ENCODE measurements at places on chromosomes 6 and 20.

- no peak for DNase-seq
Measured at GRCh38 chr20:63939061-63939935, 16.9 kb downstream of the UCKL1 start.

DNA sequence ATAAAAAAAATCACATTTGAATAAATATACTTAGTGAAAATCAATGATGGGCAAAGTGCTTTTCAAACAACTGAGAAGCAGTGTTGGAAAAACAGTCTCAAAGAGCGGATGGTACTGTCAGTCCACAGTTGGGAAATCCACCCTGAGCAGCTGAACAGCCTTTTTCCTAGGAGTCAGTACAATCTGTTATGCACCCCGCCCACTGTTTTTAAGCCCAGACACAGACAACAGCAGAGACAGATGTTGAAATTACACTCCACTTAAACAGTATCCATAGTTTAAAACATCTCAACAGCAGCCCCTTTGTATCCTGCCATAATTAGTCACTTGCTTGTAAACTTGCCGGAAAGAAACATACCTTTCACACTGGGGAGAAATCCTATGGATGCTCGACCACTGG, 372 bp downstream of the KIAA0408 start:
- DNase-seq, result no peak

GRCh38 chr20:6347916-6348315, 225.1 kb upstream of the FERMT1 start:
- no peak for DNase-seq

GRCh38 chr20:44080064-44080463, 106.9 kb downstream of the JPH2 start:
- DNase-seq, result no peak

DNA sequence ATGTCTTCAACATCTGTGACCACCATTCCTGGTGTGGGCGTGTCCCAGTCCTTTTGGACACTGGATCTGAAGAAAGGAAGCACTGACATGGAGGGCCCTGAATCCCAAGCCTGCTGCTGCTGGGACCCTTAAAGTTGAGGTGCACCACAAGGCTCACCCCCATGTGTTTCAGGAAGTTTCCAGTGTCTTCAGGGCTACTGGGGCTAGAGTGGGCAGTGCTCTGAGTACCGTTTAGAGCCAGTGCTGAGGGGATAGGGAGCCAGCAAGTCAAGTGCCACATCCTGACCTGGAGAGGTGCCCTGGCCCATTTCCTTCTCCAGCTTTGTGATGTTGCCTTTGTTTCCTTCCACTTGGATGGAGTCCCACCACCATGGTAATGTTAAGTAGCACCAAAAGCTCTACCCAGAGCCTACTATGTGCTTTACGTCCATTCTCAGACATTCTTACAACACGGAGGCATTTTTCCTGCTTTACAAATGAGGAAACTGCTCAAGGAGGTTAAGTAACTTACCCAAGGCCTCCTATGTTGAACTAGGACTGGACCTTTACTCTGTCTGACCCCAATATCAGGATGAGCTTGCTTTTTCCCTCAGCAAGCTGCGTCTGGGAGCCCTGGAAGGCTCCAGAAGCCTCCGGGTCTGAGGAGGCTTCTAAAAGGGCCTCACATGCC, 552 bp upstream of the DEF6 start:
- no peak for DNase-seq

- no peak for DNase-seq
Measured at GRCh38 chr6:153872946-153873345, 166.1 kb upstream of the OPRM1 start.

- peak; percentile 92 for DNase-seq
Measured at GRCh38 chr20:46215913-46216707, 92.2 kb downstream of the CDH22 start.

DNA sequence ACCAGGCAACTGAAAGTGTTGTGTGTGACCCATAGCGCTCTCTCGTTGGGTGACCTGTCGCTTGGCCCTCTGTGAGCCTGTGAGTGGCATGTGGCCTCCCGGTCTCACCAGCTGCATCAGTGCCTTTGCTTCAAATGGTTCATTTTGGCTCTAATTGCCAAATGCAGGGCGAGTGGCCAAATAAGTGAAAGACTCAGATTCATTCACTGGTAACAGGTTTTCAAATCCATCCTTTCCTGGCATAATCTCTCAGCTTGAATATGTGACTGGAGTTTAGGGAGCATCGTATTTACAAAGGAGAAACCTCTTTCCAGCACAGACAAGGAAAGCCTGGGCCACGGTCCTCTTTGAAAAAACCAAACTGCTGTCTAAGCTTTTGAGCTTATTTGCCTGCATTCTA, 321.6 kb upstream of the QKI start:
- DNase-seq, result no peak

GRCh38 chr6:109015176-109015575, 79.5 kb downstream of the SESN1 start:
- no peak for DNase-seq

- no peak for DNase-seq
Measured at GRCh38 chr20:1287306-1287705, 21.2 kb downstream of the SNPH start.

DNA sequence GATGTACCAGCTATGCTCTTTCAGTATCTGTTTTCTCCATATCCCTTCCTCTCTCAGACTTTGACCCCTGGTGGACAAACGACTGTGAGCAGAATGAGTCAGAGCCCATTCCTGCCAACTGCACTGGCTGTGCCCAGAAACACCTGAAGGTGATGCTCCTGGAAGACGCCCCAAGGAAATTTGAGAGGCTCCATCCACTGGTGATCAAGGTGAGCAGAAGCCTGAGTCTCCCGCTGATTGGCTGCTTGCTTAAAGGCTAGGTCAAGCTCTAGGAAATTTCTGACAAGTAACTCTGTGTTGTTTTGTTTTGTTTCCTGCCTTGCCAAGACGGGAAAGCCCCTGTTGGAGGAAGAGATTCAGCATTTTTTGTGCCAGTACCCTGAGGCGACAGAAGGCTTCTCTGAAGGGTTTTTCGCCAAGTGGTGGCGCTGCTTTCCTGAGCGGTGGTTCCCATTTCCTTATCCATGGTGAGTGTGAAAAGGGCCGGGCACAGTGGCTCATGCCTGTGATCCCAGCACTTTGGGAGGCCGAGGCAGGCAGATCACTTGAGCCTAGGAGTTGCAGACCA, 28.6 kb downstream of the C6orf89 start:
- DNase-seq, result peak; percentile 88

GRCh38 chr6:138084904-138085838, 22.0 kb downstream of the PERP start:
- DNase-seq, result no peak

GRCh38 chr6:133645966-133646740, 242.8 kb upstream of the TCF21 start:
- peak; percentile 42 for DNase-seq

GRCh38 chr20:21156266-21156665, 30.4 kb downstream of the KIZ start:
- no peak for DNase-seq

GRCh38 chr6:18400831-18401446, 13.8 kb downstream of the RNF144B start:
- DNase-seq, result no peak

GRCh38 chr6:113148566-113148965, 708.6 kb upstream of the MARCKS start:
- no peak for DNase-seq

- DNase-seq, result no peak
Measured at GRCh38 chr6:123316733-123317323, 319.9 kb downstream of the TRDN start.

- DNase-seq, result no peak
Measured at GRCh38 chr6:111793711-111794111, 79.5 kb downstream of the FYN start.

- DNase-seq, result no peak
Measured at GRCh38 chr6:14118446-14118845, 874 bp downstream of the CD83 start.

GRCh38 chr6:16388488-16388887, 150.1 kb downstream of the GMPR start:
- no peak for DNase-seq

DNA sequence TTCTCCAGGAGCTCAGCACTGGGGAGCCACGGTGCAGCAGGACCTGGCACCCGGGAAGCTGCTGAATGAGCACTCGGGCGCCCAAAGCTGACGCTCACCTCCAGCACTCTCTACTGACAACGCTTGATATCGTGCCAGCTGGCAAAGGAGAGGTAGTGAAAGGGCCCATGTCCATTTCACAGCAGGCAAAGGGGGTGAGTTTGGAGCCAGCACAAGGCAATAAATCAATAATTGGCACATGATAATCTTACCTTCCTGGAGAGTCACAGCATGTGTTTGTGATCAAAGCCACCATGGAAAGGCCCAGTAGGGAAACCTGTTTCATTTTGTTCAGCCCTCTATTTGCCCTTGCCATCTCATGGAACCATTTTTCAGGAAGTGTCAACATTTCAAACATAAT, 23.3 kb upstream of the SMIM26 start:
- DNase-seq, result peak; percentile 1
